Tibial artery (tissue), 4 donors: ENCODE measurements at places on chromosomes 2 and 18.

DNA sequence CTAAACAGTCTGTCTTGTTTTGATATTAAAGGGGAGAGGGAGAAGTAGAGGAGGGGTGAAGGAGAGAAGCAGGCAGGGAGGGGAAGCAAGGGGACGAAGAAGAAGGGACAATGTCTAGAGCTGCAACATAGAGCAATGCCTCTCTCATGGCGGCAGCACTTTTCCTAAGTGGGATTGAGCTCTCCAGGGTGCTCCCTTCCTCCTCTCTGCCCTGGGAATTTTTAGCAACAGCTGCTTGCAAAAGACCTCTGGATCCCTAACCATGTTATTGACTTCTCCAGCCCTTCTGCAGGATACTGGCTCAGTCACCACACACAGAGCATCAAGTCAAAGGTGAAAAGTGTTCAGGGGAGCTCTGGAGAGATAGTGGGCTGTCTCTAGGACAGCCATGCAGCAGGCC, 734.9 kb downstream of the EPHA4 start:
- H3K27ac ChIP-seq, result no peak overlapping the region
- no peak overlapping the region for H3K4me3 ChIP-seq
- no peak for DNase-seq
- H3K27me3 ChIP-seq, result no peaks in the 10 kb centered on the region
- H3K36me3 ChIP-seq, result no peaks in the 10 kb centered on the region

GRCh38 chr2:85524336-85524908, 14.5 kb upstream of the MAT2A start:
- H3K36me3 ChIP-seq, result no peaks in the 10 kb centered on the region
- H3K4me3 ChIP-seq, result no peak overlapping the region
- H3K27ac ChIP-seq, result peak overlapping the region; percentile 61
- H3K27me3 ChIP-seq, result no peaks in the 10 kb centered on the region

DNA sequence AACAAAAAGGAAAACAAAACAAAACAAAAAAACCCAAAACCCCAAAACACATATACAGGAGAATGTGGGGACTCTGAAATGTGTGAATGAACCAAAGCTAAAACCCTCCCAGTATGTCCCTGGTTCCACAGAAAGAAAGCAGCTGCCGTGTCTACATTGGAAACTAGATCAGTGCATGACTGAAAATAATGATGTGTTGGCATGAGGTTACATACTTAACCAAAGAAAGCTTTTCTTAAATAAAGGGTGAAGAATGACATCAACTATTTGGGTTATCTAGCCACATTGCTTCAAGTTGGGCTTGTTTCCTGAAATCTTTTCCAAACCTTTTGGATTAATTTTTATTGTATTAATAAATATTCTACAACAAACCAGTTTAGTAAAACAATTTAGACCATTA, 91.9 kb upstream of the FN1 start:
- H3K4me3 ChIP-seq, result no peak overlapping the region
- no peaks in the 10 kb centered on the region for H3K27me3 ChIP-seq
- H3K27ac ChIP-seq, result peak overlapping the region; percentile 5
- no peak for DNase-seq

GRCh38 chr18:22344908-22345670, 72.6 kb downstream of the CTAGE1 start:
- no peaks in the 10 kb centered on the region for H3K36me3 ChIP-seq
- H3K4me3 ChIP-seq, result no peak overlapping the region
- no peaks in the 10 kb centered on the region for H3K27me3 ChIP-seq
- peak overlapping the region; percentile 92 for H3K27ac ChIP-seq
- peaks cover 32% of the 10 kb centered on the region for H3K4me1 ChIP-seq

GRCh38 chr18:13558124-13558523, 168.2 kb downstream of the FAM210A start:
- no peak for DNase-seq
- H3K27ac ChIP-seq, result no peak overlapping the region

DNA sequence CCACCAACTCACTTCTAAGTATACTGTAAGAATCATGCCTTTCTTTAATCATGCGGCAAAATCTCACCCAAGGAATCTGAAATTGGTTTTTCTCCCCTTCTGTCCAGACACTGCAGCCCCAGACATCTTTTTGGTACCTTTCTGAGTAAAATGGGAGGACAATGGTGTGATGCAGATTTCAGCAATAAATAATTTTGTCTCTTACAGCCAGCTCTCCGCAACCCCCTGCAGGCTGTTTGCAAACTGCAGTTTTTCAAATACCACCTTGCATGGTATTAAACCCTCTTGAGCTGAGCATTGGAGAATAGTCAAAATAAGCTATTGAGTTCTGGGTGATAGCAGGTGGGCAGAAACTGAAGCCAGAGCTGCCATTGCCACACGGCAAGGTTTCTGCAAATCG, 32.2 kb downstream of the GPR39 start:
- H3K36me3 ChIP-seq, result no peaks in the 10 kb centered on the region
- no peak overlapping the region for H3K4me3 ChIP-seq
- H3K4me1 ChIP-seq, result no peaks in the 10 kb centered on the region
- H3K27ac ChIP-seq, result no peak overlapping the region

DNA sequence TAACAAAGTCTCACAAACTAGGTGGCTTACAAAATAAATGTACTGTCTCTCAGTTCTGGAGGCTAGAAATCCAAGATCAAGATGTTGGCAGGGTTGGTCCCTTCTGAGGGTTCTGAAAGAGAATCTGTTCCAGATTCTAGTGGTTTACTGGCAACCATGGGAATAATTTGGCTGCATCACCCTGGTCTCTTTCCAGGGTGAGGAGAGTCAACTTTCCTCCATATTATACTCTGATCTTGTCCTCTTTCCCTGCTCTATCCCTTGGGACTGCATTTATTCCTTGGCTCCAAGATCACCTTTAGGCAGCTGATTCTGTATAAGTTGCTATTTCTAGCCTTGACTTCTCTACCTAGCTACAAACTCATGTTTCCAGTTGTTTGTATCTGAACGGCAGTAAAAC, 35.2 kb downstream of the SLC40A1 start:
- H3K27ac ChIP-seq, result peak overlapping the region; percentile 79
- no peaks in the 10 kb centered on the region for H3K27me3 ChIP-seq
- no peak for DNase-seq
- H3K36me3 ChIP-seq, result no peaks in the 10 kb centered on the region

DNA sequence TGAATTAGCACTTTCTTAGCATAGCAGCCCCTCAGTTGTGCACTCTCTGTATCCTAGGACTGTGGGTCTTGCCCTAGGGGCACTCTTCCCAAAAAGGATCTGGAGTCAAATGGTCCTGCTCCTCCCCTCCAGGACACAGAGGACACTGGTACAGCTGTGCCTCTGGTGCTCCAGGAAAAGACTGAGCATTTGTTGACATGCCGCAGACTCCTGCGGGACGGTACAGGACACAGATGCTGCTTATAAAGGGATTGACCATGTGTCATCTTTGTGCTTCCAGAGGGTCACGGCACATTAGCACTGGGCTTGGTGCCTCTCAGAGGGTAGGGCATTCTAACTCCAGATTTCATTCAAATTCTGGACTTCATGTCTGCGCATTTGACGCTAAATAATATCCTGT, 110.5 kb downstream of the KLF7 start:
- no peaks in the 10 kb centered on the region for H3K4me1 ChIP-seq
- H3K27ac ChIP-seq, result no peak overlapping the region
- H3K27me3 ChIP-seq, result no peaks in the 10 kb centered on the region
- no peak overlapping the region for H3K4me3 ChIP-seq
- no peaks in the 10 kb centered on the region for H3K36me3 ChIP-seq
- no peak for DNase-seq

DNA sequence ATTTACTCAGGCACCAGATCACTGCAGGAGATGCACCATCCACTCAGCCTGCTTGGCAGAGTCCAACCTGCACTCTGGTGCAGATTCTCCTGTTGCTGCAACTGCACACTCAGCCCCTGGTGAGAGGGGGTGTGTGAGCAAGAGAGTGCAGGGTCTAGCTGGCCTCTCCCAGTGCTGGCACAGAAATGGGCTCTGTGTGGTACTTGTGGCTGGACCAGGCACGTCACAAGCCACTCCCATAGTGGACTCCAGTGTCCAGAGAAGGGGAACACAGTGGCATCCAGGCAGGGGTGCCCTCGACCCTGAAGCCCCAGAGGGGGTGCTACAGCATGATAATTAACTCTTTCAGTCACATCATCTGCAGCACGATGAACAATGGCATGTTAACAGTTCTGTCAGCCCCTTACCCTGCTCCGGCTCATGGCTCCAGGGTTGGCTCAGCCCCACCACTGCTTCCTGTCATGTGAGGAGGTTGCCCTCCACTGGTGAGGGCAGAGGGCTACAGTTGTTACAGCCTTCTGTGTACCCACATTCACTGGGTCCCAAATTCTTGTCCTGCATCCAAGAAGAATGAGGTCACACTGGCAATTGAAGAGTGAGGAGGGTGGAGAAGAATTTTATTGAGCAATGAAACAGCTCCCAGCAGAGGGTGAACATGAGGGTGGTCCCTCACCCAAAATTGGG, 135.7 kb downstream of the EVA1A start:
- H3K27ac ChIP-seq, result no peak overlapping the region
- no peaks in the 10 kb centered on the region for H3K36me3 ChIP-seq
- H3K4me1 ChIP-seq, result no peaks in the 10 kb centered on the region
- DNase-seq, result no peak

GRCh38 chr2:102251042-102251848, 60.1 kb upstream of the IL1RL1 start:
- peak overlapping the region; percentile 37 for H3K4me3 ChIP-seq
- peak; percentile 35 for DNase-seq
- no peaks in the 10 kb centered on the region for H3K36me3 ChIP-seq
- H3K27me3 ChIP-seq, result peaks cover 6% of the 10 kb centered on the region

- peaks cover 24% of the 10 kb centered on the region for H3K4me1 ChIP-seq
- H3K27me3 ChIP-seq, result no peaks in the 10 kb centered on the region
- H3K4me3 ChIP-seq, result no peak overlapping the region
- no peak for DNase-seq
- peaks cover 7% of the 10 kb centered on the region for H3K36me3 ChIP-seq
- H3K27ac ChIP-seq, result peak overlapping the region; percentile 51
Measured at GRCh38 chr18:49169037-49169521, 218.3 kb upstream of the SMAD7 start.

DNA sequence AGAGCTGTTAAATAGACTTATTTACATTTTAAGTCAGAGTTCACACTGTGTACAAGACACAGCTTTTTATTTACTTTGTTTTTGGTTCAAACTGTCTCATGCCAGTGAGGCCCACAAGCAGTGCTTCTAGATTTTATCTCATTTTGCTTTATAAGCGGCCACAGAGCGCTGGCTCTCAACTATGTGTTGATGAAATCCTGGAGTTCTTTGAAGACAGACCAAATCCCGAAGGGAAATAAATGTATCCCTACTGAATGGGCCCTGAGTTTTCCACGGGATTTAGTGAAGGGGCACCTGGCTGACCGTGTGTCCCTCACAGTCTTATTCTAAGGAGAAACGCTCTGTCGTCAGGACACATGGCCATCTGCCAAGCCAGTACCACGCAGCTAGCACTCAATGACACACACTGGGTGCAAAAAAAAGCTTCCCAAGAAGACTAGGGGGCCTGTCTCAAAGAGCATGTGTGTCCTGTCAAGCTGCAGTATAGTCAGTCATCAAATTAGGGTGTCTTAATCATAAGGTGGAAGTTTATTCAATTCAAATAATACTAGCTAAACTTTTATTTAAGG, 23.4 kb downstream of the LYPD1 start:
- H3K4me1 ChIP-seq, result no peaks in the 10 kb centered on the region
- no peak for DNase-seq
- no peak overlapping the region for H3K27ac ChIP-seq
- H3K36me3 ChIP-seq, result no peaks in the 10 kb centered on the region
- H3K4me3 ChIP-seq, result no peak overlapping the region

DNA sequence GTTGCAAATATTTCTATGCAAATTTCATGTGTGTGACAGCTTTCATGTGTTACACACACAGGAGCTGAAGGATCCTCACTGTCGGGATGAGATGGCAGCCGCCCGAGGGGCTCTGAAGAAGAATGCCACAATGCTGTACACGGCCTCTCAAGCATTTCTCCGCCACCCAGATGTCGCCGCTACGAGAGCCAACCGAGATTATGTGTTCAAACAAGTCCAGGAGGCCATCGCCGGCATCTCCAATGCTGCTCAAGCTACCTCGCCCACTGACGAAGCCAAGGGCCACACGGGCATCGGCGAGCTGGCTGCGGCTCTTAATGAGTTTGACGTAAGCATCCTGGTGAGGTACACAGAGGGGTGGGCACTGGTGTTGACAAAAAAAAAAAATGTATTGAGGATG, 361.2 kb downstream of the CTNNA2 start:
- H3K27me3 ChIP-seq, result no peaks in the 10 kb centered on the region
- H3K4me3 ChIP-seq, result no peak overlapping the region
- H3K4me1 ChIP-seq, result no peaks in the 10 kb centered on the region

DNA sequence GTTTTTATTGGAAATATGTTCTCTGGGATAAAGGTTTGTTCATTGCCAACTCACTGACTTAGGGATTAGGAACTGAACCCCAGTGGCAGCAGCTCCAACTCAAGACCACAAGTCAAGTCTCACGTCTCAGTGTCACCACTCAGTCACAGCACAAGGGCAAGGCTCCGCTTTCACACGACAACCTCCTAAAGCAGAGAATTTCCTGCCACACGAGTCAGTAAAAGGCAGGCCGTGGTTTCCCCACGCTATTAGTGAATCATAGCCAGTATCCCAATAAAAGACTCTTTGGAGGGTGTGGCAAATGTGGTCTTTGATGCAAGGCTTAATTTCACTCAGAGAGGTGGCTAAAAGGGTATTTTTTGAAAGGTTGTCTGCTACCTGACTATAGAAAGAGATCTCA, 57.6 kb downstream of the PIEZO2 start:
- H3K27ac ChIP-seq, result no peak overlapping the region
- no peak overlapping the region for H3K4me3 ChIP-seq
- no peak for DNase-seq
- no peaks in the 10 kb centered on the region for H3K36me3 ChIP-seq
- H3K27me3 ChIP-seq, result no peaks in the 10 kb centered on the region

- no peak overlapping the region for H3K27ac ChIP-seq
- H3K27me3 ChIP-seq, result no peaks in the 10 kb centered on the region
- H3K4me3 ChIP-seq, result no peak overlapping the region
- DNase-seq, result no peak
Measured at GRCh38 chr2:195407783-195408182, 249.2 kb upstream of the SLC39A10 start.

GRCh38 chr2:121502246-121502645, 28.4 kb upstream of the RNU4ATAC start:
- no peak overlapping the region for H3K4me3 ChIP-seq
- H3K4me1 ChIP-seq, result no peaks in the 10 kb centered on the region
- no peaks in the 10 kb centered on the region for H3K27me3 ChIP-seq
